Activated naive CD4-positive, alpha-beta T cell treated with anti-CD3 and anti-CD28 coated beads, Interleukin-2, amount 50 U/mL, for 72 hours (primary cell): ENCODE measurements at places on chromosomes 7 and 10.
A peak's percentile ranks its signal among the peaks of the same experiment; 100 is the strongest.

DNA sequence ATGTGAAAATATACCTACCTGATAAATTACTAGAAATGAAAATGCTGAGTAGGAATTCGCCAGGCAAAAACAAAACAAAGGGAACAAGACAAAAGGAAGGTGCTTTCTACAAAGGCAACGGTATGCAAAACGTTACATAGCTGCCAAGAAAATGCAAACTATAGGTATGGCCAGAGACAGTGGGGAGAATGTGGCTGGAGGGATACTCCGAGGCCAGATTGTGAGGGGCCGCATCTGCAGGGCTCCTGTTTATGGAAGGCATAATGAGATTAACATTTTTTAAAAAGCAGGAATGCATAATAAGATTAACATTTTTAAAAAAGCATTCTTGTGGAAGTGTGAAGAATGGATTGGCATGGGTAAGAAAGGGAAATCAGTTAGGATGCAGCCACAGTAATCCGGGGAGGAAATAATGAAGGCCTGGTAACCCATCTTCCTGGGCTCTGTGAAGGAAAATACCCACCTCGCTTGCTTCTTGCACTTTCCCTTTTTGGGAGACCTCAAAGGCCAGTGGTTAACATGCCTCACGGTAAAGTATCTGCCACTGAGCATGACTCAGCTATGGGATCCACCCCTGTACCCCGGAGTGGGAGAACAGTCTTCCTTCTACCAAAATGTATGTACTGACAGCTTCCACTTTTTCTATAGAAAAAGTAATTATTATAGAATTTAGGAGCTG, 145.8 kb upstream of the LRRN3 start:
- DNase-seq, result no peak

DNA sequence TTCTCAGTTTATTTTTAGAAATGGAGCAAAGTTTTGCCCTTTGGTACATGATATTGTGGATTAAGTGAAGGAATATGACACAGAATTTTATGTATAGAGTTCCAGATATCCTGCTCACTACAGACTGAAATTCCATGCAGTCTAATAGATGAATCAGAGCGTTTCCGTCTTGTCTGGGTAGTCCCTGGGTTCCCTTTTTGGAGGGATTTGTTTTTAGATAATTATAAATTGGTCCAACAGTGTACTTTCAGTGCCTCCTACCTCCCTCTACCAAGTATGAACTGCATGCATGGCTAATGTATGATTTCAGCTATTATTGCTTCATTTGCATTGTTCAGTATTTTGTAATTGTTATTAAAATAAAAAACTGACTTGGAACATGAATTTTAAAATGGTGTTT, 74.4 kb downstream of the SEPTIN7 start:
- DNase-seq, result no peak

- no peak for DNase-seq
These were observed 482.7 kb downstream of the CCSER2 start for GRCh38 chr10:84811113-84811512.

GRCh38 chr10:58608351-58608750, 95.7 kb downstream of the BICC1 start:
- DNase-seq, result no peak

- DNase-seq, result no peak
These were observed 193.8 kb downstream of the PLPP4 start for GRCh38 chr10:120650705-120651399.

DNA sequence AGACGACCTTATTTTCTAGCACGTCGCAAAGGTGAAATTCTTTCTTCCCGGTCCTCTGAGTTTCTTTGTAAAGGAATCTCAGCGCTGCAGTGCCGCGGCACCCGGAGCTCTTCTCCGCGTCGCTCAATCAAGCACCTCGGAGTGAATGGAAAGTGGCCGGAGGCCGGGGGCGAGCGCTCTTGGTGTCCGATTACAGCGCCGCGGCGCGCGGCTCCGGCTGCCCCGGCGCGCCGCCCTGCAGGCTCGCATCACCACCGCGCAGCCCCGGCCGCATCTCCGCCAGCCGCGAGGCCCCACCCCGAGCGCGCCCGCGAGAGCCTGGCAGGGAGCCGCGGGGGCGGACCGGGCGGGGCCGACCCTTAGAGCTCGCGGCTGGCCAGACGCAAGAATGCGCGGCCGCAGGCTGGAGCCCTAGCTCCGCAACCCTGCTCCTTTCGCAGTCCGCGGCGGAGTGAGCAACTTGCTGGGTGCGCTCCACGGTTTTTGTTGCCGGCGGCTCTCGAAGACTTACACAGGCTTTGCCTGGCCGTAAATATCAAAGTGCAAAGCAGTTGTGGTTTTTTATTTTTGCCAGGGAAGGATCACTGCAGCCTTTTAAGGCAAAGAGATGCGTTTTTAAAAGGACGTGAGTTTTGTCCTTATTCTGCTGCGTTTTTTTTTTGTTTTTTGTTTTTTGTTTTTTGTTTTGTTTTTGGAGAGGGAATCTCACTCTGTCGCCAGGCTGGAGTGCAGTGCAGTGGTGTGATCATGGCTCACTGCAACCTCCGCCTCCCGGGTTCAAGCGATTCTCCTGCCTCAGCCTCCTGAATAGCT, at the start of gene SEMA3C:
Gene SEMA3C, minus strand, starts transcription at position 143 of the 813 bp plus-strand sequence. CDS start 2,270 bp downstream, outside the sequence.
- DNase-seq, result no peak

- DNase-seq, result no peak
These were observed 121.0 kb downstream of the AKR1D1 start for GRCh38 chr7:138196971-138197896.

GRCh38 chr10:28785018-28785417, 107.7 kb downstream of the BAMBI start:
- DNase-seq, result no peak

DNA sequence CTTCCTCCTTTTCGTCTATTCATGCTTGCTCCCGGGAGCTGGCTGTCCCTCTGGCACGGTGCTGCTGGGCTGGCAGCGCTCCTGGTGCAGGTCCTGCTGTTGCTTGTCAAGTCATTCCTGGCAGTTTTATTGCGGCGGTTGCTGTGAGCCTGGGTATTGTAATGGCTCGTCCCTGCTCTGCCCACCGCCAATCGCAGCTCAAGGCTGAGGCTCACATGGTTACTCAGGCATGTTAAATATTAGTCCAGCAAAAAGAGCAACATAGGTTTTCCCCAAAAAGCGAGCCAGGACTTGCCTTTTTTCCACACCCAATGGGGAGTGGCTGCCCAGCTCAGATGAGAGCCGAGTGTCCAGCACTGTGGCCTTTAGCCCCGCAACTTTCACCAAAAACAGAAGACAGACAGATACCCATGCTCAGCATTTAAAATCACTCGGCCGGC, 492.9 kb upstream of the FOXK1 start:
- no peak for DNase-seq

GRCh38 chr7:114303301-114303700, 111.3 kb upstream of the FOXP2 start:
- no peak for DNase-seq

DNA sequence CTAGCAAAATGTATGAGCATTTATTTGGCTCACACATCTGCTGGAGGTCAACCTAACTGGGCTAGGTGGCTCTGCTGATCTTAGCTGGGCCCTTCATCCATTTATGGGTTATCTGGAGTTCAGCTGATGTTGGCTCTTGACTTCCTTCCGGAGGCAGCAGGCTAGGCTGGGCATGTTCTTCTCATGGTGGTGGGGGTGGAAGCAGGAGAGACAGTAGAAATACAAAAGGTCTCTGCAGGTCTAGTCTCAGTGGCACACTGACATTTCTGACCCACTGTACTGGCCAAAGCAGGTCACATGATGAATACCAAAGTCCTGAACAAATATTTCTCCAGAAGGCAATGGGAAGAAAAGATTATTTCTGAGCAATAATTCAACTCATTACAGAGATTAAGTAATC, 334.6 kb downstream of the CRPPA start:
- no peak for DNase-seq

DNA sequence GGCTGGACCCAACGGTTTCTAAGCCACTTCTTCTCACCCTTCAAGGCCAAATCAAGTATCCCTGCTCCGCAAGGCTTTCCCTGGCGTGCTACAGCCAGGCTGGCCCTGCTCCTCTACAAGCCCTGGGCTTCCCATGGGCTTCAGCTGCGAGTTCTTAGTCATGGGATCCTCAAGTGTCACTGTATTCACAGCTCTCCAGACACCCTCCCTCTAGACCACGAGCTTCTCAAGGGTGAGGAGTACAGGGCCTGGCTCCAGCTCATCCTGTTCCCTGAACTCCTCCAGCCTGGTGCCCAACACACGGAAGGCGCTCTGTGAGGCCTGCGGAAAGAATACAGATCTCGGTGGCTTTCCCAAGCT, 38.8 kb downstream of the FAM53B start:
- DNase-seq, result no peak

DNA sequence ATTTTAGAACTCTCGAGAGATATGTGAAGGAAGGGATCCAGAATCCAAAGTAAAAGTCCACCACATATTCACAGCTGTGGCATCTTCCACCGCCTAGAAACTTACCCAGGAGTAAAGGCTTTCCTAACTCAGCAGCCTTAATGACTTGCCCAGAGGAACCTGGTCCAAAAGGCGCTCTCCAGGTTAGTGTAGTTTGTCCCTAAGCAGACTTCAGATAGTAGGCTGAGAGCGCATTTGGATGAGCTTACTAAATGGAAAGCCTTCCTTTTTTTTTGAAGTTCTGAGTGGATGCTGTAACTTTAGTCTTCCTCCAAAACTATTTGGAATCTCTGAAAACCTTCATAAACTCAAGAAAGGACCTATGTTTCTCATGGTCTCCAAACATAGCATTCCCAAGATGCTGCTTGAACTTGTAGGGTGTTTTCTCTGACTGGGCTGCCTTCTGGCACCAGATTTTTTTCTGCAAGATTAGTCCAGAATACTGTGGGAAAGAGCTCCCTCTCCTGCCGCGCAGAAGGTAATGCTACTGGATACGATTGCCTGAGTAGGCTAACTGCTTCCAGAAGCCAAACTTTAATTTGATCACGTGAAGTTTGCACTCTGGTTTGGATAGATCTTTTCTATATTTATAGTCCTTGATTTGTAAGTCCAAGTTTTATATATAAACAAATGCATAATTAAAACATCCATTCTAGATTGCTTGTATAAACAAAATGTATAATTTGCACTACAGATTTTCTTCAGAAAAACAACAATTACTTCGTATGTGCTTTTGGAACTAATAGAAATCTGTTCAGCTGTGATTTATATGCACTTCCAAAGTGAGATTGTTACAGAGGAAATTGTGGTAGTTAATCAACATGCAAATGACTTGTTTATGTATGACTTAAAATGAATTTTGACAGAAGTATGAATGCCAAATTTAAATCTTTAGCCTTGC, 19.6 kb upstream of the GPR37 start:
- DNase-seq, result peak; percentile 6

- DNase-seq, result no peak
These were observed 81.6 kb upstream of the ICA1 start for GRCh38 chr7:8343556-8343955.

DNA sequence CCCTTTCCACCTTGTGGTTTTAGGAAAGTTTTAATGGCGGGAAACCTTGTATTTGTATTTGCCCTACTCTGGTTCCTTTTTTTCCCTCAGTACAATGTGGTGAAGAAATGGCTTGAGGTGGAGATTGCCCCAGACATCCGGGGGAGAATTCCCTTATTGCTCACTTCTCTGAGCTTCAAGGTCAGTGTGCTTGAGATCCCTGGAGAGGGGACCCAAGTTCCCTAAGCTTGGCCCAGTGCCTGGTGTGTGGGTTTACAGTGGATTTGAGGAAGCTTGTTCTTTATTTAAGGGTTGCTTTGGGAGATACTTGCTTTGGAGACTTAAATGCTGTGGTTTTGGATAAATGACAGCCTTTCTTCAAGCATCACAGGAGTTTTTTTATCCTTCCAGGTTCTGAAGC, 18.3 kb downstream of the CALHM2 start:
- DNase-seq, result no peak

- no peak for DNase-seq
These were observed 7.8 kb upstream of the HERC4 start for GRCh38 chr10:68082872-68083271.

- DNase-seq, result no peak
These were observed 35.5 kb downstream of the KIN start for GRCh38 chr10:7752251-7752650.

DNA sequence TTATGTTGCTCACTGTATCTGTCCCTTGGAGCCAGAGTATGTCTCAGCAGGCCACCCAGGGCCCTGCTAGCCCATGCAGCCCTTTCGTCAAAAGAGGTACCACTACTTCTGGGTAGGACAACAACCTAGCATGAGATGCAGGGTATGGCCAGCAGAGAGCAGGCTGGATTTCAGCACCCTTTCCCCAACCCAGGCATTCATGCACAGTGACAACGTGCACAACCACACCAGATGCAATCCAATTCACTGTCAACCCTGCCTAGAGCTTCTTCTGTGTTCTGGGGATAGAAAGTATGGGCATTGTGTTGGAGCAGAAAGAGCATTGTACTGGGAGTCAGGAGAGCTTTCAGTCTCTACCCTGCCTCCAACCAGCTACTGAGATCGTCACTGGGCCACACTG, 37.9 kb downstream of the JAZF1 start:
- no peak for DNase-seq

- DNase-seq, result no peak
These were observed 29.0 kb downstream of the ARHGAP22 start for GRCh38 chr10:48575901-48576300.

DNA sequence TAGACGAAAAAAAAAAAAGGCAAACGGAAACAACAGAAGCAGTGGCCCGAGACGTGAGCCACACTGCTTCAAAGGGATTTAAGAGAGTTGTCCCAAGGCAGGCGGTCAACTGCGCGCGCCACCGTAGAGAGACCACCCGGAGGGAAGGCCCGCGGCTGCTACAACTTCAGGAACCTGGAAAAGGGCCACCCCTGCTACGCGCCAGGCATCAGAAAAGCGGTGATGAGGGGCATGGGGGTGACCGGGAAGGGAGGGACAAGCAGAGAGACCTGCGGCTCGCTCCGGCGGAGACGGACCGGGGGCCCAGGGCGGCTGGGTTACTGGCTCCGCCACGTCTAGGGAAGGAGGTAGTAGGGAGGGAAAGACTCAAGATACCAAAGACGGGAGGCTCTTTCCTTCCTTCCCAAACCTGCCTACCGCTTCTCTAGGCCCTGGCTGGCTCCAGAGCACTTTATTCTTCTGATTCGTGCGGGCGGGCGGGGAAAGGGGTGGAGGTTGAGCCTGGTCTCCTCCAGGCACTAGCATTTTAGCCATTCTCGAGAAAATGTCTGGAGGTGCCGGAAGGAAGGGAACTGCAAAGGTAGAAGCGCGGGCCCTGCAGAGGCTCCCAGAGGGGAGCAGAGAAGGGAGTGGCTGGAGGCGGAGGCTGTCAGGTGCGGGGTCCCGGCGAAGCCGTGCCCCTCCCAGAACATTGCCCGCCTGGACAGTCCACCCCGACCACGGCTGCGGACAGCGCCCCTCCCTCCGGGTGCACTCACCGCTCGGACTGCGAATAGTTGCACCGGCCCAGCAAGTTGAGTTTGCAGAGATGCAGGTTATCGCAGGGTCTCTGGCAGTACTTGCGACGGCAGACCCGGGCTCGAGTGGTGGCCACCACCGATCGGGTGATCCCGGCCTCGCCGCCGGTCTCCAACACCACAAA, 993 bp downstream of the ZC3HAV1 start:
- peak; percentile 74 for DNase-seq

GRCh38 chr7:42014625-42015618, 222.1 kb downstream of the GLI3 start:
- DNase-seq, result no peak

DNA sequence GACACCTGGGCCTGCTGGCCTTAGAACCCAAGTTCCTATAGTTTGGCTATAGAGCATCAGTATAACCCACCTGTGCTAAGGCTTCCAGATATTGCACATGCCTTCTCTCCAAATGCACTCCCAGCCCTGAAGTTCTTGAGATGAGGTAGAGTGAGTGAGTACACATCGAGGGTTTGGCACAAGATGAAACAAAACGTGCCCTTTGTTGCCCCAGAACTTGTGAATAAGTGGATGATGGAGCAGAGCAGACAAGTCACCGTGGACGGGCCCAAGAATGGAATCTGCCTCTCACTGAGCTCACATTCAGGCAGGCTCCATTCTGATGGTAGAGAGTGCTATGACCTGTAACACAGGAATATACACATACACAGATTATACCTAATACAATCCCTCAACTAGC, 73.0 kb upstream of the STK17A start:
- DNase-seq, result no peak
